Effector memory CD8-positive, alpha-beta T cell (primary cell): ENCODE measurements at places on chromosomes 3 and 15.

DNA sequence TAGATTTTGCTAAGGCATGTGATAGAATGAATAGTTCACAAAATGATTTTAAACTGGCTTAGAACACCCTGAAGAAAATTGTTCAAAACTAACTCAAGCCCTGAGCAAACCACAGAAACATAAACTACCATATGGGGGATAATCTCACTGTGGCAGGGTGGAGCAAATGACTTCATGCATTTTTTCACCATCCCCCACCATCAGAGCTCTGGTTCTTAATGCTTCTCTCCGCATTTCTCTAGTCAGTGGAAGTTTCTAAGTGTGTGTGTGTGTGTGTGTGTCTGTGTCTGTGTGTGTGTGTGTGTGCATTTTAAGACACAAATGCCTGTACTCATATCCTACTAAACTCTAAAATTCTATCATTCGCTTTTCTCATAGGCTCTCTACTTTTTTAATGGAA lies 107.1 kb upstream of the PHLDB2 start:
- no peak for DNase-seq

DNA sequence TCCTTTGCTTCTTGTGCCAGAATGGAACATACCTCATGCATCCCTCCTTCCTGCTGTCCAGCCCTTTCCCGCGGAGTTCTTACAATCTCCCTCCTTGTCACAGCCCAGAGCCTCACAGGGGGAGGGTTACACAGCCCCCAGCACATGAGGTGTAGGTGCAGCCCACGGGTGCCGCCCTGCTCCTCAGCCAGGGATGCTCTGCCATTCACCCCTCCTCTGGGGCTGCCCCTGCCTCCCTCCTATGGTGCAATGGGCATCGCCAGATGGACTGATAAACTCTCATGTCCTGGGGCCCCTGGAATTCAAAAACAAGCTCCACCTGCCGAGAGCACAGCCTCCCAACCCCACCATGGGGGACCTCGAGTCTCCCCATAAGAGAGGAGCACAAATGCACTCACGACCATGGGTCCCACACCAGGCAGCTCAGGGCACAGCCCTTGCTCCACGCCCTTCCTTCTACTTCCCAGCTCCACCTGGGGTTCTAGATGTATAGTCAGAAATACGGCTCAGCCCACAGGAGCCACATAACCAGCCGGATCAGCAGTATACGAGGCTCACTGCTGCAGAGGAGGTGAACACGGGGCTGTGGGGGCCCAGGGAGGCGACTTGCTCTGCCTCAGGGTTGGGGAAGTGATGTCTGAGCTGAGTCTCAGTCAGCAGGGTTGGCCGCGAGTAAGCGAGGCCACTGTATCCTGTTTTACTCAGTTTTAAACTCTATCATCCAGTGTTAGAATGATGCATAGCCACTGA lies 269.7 kb upstream of the LYSMD4 start:
- no peak for DNase-seq

- no peak for DNase-seq
Measured at GRCh38 chr3:38005076-38006020, 14.8 kb downstream of the VILL start.

- no peak for DNase-seq
Measured at GRCh38 chr3:138220242-138220641, 33.1 kb downstream of the ARMC8 start.

DNA sequence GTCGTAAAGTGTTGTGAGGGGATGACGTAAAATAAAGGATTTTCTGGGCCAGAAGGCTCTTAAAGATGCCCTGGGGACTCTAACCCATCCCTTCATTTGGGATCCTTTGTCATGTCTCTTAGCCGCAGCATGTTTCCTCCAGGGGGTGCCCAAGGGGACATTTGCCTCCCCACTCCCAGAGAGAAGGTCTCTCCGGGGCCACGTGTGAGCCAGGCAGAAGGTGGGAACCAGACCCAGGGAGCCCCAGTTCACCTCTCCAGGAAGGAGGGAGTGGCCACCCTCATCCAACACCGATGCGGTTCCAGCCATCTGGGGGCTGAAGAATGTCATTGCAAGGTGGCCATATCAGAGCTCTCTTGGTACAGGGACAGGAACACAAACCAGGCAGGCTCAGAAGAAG lies 25.2 kb downstream of the ST8SIA2 start:
- no peak for DNase-seq

GRCh38 chr3:138030734-138031280 lies 20.8 kb downstream of the CLDN18 start:
- DNase-seq = no peak

- no peak for DNase-seq
Measured at GRCh38 chr3:128054367-128054766, 2.1 kb downstream of the SEC61A1 start.

DNA sequence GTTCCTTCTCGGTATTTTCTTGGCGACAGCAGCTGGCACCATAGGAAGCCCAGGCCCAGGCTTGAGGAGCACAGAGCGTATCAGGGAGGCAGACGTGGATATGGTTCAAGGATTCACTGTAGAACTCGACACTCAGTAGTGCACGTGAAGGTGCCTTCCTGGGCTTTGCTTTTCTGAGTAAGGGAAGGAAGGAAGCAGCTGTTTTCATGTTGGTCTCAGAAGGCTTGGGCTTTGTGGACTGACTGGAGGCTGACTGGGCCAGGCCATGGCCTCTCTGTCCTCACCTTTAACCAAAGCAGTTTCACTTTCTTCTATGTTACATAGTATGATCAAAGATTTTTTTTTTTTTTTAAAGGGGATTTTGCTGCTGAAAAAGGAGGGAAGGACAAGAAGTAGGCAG lies 6.9 kb upstream of the GHRL start:
- DNase-seq = no peak

DNA sequence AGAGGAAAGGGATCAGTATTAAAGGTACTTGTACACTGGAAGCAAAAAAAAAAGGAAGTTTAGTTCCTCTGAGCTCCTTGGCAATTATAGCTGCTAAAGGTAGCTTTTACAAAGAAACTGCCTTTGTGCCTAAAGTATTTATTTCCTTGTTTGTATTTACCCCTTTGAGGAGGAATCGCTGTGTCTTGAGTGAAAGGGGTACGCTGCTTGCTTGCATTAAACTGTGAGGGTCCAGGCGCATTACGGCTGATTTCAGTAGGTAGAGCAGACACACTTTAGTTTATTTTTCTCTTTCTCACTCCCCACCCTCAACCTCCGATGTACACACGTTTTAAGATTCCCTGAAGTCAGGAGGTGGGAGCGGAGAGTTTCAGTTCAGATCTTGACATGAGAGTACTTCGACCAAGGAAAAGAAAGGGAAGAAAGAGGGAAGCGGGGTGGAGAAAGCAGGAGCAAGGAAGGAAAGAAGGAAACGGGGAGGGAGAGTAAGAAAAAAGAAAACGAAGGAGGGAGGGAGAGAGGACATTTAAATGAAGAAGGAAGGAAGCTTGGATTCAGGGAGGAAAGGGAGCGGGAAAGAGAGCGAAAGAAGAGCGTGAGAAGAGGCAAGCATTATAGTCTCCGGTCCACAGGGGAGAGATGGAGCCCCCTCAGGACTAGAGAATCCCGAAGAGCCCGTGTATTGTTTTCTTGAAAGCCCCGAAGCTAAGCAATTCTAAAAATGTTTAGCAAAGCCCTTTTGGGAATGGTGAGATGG lies 1.2 kb upstream of the MME start:
- DNase-seq = no peak

GRCh38 chr15:70258369-70259027 lies 160.8 kb upstream of the TLE3 start:
- peak; percentile 57 for DNase-seq

DNA sequence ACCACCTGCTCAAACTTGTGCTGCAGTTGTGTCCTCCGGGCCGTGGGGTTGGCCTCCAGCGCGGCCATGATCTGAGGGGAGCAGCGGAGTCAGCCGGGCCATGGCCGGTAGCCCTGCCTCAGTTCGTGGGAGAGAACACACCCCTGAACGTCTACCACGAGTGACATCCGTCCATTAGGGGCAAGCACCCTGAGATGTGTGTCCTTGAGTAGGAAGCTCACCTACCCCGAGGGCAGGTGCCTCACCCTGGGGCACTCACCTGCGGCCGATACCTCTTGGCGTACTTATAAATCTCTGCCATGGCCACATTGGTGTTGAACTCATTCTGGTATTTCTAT lies 13.4 kb downstream of the H1-8 start:
- DNase-seq = no peak

DNA sequence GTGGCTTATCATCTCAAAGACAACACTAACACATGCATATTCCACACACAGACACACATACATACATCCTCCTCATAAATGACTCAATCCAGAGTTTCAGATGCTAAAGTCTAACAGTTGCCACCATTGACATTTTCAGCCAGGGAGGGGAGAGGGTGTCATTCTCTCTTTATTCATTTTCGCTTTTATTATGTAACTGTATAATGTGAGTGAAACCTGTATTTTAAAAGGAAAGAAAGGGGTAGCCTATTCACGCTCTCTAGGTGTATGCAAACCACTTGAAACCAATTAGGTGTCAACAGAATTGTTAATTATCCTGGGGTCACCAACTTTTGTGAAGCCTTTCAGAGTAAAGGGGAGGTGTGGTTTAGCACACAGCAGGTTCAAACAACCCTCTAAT lies 1282.9 kb downstream of the ROBO2 start:
- DNase-seq = no peak

- peak; percentile 71 for DNase-seq
Measured at GRCh38 chr3:4986782-4987537, 7.7 kb downstream of the BHLHE40 start.

DNA sequence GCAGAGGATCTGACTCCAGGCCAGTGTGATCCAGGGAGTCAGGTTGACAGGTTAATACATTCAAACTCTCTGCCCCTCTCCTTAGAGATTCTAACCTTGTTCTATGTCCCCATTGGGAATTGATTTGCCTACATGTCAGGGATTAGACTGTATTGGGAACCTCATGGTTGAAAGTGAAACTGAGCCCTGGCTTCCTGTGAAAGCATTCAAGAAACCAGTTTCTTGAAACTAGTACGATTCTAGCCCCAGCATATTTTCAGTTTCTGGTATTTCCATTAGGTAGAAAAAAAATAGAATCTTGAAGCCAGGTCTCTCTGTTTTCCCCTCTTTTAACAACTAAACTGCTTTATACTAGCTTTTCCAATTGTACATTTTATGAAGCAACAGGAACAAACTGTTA lies 140.4 kb upstream of the ABI3BP start:
- no peak for DNase-seq

- DNase-seq = no peak
Measured at GRCh38 chr3:160199108-160199507, 26.1 kb upstream of the C3orf80 start.

DNA sequence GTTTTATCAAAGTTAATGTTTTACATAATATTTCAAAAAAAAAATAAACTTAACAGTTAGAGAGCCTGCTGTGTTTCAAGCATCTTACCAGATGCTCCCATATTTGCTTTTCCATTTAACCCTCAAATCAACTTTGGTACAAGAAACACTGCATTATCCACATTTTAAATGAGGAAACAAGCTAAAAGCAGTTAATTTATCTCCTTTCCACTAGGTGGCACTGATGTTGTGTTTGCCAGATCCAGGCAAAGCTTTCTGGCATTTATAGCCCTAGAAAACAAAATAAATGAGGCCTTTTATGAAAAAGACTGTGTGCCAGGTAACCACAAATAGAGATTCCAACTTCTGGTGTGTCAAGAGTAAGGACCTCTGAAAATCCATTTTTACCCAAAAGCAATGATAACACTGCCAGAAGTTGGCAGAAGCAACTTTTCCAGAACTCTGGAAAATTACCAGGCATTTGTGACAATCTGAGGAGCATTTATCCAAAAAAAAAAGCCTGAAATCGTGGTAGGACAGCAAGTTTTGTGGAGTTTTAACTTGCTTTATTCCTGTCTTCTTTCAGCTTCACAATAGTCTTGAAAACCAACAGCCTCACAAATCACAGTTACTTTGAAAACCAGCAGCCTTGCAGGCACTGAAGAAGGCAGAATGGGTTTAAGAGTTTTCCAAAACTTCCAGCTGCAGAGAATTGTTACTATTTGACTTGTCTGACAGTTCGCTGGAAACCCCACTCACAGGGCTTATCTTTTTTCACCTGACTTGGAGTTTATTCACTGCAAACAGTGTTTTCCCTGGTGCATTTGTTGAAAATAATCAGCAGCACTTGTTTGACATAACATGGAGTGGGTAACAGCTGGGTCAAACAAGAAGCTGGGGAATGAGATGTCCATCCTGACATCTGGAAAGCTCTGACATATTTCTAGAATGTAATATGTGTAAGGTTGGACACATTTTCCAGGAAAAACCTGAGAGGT lies 9.2 kb downstream of the FAM162A start:
- peak; percentile 16 for DNase-seq

DNA sequence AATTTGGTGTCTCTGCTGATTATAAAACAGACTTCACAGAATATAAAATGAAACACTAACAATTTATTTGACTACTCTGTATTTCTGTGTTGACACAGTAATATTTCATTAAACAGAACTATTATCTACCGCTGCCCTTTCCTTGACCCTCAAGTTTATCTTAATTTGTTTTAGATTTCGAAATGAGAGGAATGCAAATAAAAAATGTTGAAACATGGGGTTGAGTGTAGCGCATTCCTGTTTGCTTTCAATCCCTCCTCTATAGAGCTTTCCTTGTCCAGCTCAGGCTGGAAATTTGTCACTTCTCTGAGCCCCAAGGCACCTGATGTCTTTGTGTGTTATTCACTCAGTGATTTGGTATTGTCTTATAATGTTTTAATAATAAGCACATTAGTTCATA lies 550.2 kb downstream of the ZBBX start:
- no peak for DNase-seq

DNA sequence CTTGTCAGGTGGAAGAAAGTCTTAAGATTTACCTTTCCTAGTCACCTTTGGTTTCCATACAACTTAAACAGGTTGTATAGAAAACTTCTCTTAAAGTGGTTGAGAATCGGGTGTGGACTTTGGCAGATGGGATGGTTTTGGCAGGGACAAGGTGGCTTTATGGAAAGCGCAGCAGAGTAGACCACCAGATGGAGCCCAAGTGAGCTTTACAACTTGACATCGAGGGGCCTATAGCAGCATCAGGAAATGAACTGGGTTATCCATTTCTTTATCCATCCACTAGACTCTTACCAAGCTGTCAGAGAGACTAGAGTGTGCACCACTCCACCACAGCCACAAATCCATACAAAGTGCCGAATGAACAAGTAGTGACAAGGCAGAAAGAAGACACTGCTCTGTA lies 85.3 kb upstream of the MBNL1 start:
- DNase-seq = peak; percentile 39

- DNase-seq = no peak
Measured at GRCh38 chr3:170585937-170586310, at the start of gene SLC7A14. Gene SLC7A14, minus strand, starts transcription at chr3:170586075. Its CDS starts 59,139 bp downstream, at chr3:170526936.

- no peak for DNase-seq
Measured at GRCh38 chr3:50261505-50261904, 7.4 kb upstream of the SEMA3B start.

DNA sequence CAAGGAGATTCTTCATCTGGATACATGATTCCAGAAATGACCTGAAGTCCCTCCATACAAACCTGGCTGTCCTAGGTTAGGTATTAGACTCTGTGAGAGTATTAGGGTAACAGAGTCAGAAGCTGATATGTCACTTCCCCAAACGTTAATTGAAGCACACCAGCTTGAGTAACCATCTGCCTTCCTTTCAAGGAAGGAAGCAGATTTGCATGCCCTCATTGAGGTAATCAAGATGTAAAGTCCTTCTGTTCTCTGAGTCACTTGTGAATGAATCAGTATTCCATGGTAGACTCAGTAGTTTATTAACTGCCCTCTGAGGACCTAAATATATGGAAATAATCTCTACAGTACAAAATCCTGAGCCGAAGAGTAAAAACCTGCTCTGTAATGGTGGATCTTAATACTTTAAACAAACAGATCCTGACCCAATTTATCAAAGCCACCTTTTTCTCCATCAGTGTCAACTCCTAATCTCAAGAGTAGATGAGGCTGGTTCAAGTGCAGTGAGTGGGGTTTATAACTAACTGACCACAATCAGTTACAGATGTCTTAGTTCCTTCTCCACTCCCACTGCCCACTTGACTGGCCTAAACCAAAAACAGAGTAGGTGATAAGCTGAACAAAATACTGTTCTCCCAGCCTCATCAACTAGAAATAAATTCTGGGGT lies 246.2 kb upstream of the CHRM5 start:
- no peak for DNase-seq
